ENCODE measurements at places on chromosomes 7 and 10.

DNA sequence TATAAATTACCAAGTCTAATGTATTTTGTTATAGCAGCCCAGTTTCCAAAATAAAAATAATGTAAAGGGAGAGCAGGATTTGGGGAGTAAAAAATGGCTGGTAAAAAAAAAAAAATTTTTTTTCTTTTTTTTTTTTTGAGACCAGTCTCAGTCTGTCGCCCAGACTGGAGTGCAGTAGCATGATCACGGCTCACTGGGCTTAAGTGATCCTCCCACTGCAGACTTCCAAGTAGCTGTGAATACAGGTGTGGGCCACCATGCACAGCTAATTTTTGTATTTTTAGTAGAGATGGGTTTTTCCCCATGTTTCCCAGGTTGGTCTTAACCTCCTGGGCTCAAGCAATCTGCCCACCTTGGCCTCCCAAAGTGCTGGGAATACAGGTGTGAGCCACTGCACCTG is 4.8 kb upstream of the LSM8 start:
- no peak for DNase-seq

- no peak for DNase-seq
These were observed 17.9 kb upstream of the ACBD5 start for GRCh38 chr10:27258492-27258837.

- DNase-seq: no peak
These were observed 57.8 kb downstream of the TRIL start for GRCh38 chr7:28900311-28900710.

DNA sequence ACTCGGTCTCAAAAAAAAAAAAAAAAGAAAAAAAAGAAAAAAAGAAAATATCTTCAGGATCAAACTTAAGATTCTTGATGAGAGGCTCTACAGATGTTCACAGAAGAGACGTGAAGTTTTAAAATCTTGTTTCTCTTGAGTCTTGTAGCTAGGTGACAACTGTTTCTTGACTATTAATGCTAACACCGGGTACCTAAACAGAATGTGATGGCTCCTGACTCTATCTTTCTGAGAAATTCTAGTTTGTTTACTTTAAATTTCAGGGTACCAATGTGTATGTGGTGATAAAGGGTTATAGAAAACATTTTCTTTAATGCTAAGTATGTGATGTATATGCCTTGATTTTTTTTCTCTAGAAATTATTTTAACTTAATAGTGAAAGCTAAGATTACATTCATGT is 61.0 kb downstream of the DAGLB start:
- no peak for DNase-seq

GRCh38 chr10:69295027-69295636 is 16.8 kb downstream of the HK1 start:
- DNase-seq: no peak
